Gastrocnemius medialis (tissue), 4 donors: ENCODE measurements at places on chromosomes 5 and 9. TPM values are rescaled to one million over a fixed set of nuclear protein-coding genes. Genes with fewer than 3 reads are reported as not detected.

CDH9 gene
- not detected for total RNA-seq

ORM2 gene
- 6.3 TPM for total RNA-seq

DOCK8 gene
- 2.0 TPM for total RNA-seq

SLC36A3 gene
- not detected for total RNA-seq

OTP gene
- total RNA-seq: not detected

PCDHA1 gene
- total RNA-seq: not detected

RASEF gene
- total RNA-seq: 0.16 TPM

PCSK1 gene
- total RNA-seq: not detected

SAPCD2 gene
- 0.24 TPM for total RNA-seq

OSTF1 gene
- 5.5 TPM for total RNA-seq

SAXO1 gene
- total RNA-seq: not detected

IFNA17 gene
- total RNA-seq: not detected

ATP6V1G1 gene
- total RNA-seq: 105 TPM

CD14 gene
- 16.2 TPM for total RNA-seq
